ENCODE measurements at places on chromosomes 2 and 18.

- peaks cover 28% of the 10 kb centered on the region for H3K4me1 ChIP-seq
- H3K36me3 ChIP-seq, result no peaks in the 10 kb centered on the region
- no peak for DNase-seq
- peaks cover 2% of the 10 kb centered on the region for H3K27me3 ChIP-seq
- H3K4me3 ChIP-seq, result no peak overlapping the region
- no peak overlapping the region for H3K27ac ChIP-seq
These were observed 2.5 kb downstream of the SP100 start for GRCh38 chr2:230418341-230419016.

DNA sequence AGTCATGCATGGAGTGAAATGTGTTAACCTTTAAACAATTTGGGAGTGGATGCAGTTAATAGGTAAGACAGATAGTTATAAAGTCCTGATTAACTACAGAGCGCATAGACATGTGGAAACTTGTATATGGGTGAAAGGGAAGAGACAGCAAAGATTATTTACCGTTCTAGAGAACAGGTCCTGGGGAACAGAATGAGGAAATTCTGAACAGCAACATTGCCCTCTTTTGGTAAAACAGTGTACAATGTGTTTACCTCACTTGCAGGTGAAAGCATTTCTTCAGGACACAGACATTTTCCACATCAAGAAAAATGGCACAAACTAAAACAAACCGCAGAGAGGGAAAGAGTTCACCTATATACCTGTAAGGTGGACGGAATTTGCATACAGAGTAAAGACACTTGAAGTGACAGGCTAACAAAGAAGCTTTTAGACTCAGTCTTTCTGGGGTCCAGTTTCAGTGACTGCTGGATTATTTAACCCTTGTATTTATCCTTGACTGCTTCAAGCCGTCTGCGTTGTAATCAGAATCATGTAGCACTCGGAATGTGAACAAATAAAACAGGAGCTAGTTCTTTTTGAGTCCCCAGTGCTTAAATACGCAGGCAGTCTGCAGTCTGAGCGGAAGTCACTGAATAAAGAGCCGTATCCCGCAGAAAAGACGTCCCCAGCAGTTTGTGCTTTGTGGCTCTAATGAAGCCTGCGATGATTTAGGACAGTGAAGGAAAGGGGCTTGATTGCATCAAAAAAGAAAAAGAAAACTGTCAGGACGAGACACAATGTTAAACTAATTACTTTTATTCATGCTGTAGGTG is 364.8 kb upstream of the GALNT5 start:
- peaks cover 26% of the 10 kb centered on the region for H3K4me1 ChIP-seq
- H3K27me3 ChIP-seq, result no peaks in the 10 kb centered on the region
- H3K36me3 ChIP-seq, result no peaks in the 10 kb centered on the region
- H3K4me3 ChIP-seq, result peak overlapping the region; percentile 67

- H3K4me1 ChIP-seq, result peaks cover 16% of the 10 kb centered on the region
- H3K27me3 ChIP-seq, result peaks cover 24% of the 10 kb centered on the region
- DNase-seq, result no peak
- H3K36me3 ChIP-seq, result no peaks in the 10 kb centered on the region
These were observed 187.7 kb downstream of the LOXHD1 start for GRCh38 chr18:46469186-46469915.

- H3K27ac ChIP-seq, result no peak overlapping the region
- no peak overlapping the region for H3K4me3 ChIP-seq
- DNase-seq, result no peak
- H3K36me3 ChIP-seq, result peaks cover 3% of the 10 kb centered on the region
- peaks cover 30% of the 10 kb centered on the region for H3K4me1 ChIP-seq
- no peaks in the 10 kb centered on the region for H3K27me3 ChIP-seq
These were observed 140.9 kb upstream of the RNF152 start for GRCh38 chr18:62033756-62034155.

DNA sequence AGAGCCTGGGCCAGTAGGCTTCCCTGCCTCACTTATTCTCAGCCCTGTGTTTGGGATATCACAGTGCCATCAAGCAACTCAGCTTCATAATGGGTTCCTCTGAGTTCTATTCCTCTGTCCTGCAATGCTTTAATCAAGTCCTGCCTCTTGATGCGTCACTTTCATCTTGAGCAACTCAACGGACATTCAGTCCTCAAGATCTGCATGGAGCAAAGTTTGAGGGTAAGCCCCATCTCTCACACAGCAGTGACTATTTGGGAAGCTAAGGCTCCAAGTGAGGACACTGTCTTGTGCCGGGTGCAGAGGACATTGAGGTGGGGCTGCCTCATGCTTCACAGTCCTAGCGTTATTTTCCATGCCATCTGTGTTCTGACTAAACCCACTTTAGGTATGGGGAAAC is 50.9 kb upstream of the PLB1 start:
- H3K36me3 ChIP-seq, result no peaks in the 10 kb centered on the region
- peaks cover 7% of the 10 kb centered on the region for H3K4me1 ChIP-seq
- H3K4me3 ChIP-seq, result no peak overlapping the region
- no peak overlapping the region for H3K27ac ChIP-seq
- H3K27me3 ChIP-seq, result no peaks in the 10 kb centered on the region

DNA sequence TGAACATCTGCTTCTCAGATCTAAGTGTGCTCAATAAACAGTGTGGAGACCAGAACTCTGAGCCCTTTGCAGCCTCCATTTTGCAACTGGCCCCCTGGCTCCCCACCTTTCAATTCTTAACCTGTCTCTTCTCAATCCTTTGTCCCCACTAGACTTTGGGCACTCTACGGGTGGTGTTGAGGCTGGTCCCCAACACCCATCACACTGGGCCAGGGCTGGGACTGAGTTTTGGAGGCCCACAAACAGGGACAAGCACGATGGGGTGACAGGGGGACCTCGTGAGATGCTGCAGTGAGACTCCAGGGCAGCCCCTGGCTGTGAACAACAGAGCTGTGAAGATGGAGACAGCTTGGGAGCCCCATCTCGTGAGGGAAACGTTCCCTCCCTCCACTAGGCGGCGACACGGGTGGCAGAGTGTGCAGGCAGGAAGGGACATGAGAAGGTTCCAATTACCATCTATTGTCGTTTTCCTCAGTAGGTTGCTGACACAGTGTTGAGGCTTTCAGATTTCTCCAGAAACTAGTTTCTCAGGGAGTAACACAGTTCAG is 1.2 kb downstream of the ANKMY1 start:
- H3K27ac ChIP-seq, result peak overlapping the region; percentile 21
- H3K4me3 ChIP-seq, result peak overlapping the region; percentile 46
- peaks cover 31% of the 10 kb centered on the region for H3K4me1 ChIP-seq
- H3K27me3 ChIP-seq, result no peaks in the 10 kb centered on the region

DNA sequence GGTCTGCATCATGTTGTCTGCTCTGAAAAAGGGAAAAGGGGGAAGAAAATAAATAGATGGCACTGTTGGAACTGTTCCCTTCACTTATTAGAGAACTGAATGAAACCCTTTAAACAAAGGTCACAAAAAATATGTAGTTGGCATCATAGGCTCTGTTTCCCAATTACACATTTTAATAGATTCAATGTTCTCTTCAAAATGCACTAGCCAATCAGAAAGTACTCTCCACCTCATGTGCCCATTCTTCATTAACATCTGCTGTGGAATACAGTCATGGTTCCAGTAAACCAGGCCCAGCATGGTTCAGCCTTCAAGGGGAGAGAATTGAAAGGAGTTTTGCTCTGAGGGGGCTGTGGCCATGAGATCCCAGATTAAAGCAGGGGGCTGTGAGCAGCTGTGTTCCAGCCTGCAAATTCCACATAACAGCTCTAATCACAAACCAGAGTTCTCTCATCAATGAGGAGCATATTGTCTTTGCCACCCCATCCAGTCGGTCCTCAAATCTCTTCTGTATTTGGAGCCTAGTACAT is 165.9 kb upstream of the CREB1 start:
- DNase-seq, result no peak
- no peaks in the 10 kb centered on the region for H3K36me3 ChIP-seq
- H3K4me1 ChIP-seq, result no peaks in the 10 kb centered on the region
- no peak overlapping the region for H3K27ac ChIP-seq

DNA sequence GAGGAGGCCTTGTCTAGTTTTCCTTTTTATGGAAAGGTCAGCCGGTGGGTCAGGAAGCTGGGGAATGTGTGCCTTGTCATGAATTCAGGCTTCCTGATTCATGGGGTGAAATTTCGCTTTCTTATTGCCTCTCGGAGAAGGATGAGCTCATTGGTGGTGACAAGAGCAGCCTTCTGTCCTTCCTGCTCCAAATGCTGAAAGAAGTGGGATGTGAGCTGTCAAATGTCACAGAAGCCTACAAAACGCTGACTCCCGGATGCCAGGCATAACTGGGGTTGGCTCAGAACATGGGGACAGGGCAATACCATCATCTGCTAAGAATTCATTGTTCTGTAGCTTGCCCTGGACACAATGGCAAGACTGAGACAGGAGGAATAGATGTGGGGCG is 55.8 kb upstream of the FAM136A start:
- no peak overlapping the region for H3K4me3 ChIP-seq
- DNase-seq, result no peak
- H3K36me3 ChIP-seq, result no peaks in the 10 kb centered on the region
- H3K27me3 ChIP-seq, result peaks cover 4% of the 10 kb centered on the region

DNA sequence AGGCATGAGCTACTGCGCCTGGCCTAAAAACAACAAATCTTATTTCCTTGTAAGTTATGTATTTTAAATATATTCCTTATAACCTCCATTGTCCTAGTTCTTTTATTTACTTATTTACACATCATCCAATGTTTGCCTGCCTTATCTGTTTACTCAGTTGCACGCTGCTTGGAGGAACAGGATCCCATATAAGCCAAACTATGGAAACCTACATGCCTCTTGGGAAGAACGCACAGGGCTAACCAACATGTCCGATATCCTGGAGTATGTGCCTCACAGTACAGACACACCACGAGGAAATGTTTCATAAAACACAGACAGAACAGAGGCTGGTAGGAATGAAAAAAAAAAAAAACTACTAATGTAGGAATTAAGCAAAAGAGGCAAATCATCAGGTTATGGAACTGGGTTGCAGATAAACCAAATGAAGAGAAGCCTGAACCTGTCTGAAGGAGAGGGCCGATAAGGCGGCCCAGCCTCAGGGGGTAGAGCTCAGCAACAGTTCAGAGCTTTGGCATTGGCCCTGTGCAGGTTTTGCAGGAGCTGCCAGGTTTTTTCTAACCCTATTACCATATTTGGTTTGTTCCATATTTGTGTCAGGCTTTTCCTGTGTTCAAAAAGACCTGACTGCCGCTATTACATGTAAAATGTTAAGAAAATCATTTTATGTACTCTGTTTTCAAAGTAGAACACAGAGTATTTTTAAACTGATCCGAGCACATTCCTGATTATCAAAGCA is 19.9 kb upstream of the SP3 start:
- no peak for DNase-seq
- H3K4me3 ChIP-seq, result no peak overlapping the region
- H3K27ac ChIP-seq, result peak overlapping the region; percentile 85
- no peaks in the 10 kb centered on the region for H3K36me3 ChIP-seq

DNA sequence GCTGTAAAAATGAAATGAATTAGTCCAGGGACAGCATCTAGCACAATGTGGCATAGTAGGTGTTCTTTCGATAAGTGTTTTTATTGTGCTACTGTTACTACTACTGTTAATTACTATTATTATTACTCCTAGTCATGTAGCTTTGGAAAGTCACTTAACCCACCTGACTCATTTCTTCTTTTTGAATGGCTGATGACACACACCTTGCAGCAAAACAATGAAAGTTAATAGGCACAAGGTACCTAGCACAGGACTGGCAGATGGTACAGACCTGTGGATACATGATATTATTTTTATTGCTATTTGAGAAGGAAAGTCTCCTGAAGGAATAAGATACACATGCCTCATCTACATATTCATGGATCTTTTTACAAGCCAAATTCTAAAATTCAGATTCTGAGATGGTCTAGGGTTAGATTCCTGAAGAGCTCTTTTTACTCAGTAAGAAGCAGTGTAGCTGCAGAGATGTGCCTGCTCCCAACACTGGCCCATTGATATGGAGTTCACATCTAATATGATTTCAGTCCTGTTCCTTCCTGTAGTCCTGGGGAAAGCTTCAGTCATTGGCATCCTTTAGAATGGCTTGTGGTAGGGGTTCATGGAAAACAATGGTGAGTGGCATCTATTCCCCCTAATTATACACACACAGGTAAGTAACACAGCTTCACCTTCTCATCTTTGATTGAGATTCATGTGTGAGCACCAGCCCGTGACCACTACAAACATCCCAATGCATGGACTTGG is 7.9 kb upstream of the ERMN start:
- H3K27me3 ChIP-seq, result peaks cover 23% of the 10 kb centered on the region
- H3K4me3 ChIP-seq, result no peak overlapping the region
- no peak for DNase-seq

DNA sequence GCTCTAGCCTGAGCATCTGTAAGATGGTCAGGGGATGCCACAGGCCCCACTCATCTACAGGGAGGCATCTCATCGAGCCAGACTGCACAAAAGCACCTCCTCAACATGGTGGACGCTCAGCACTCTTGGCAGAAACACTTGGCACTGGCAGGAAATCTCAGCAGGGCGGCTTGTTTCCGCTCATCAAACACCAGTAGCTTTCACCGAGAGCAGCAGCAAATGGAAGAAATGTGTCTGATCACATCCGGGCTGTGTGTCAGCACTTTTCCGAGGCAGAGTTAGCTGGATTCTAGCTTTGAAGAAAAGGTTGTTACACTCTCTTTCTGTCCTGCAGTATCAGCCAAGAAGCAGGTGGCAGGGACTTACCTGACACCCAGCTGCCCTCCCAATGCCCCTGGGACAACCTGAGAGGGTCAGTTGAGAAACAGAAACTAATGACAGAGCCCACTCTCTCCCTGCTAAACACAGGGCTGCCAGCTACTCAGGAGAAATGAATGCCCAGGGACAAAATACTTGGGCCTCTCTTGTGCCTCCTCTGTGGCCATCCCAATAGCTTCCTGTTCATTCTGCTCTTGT is 68.9 kb upstream of the FZD7 start:
- no peak for DNase-seq
- no peaks in the 10 kb centered on the region for H3K36me3 ChIP-seq
- H3K27ac ChIP-seq, result no peak overlapping the region
- H3K4me1 ChIP-seq, result peaks cover 14% of the 10 kb centered on the region
- no peaks in the 10 kb centered on the region for H3K27me3 ChIP-seq

DNA sequence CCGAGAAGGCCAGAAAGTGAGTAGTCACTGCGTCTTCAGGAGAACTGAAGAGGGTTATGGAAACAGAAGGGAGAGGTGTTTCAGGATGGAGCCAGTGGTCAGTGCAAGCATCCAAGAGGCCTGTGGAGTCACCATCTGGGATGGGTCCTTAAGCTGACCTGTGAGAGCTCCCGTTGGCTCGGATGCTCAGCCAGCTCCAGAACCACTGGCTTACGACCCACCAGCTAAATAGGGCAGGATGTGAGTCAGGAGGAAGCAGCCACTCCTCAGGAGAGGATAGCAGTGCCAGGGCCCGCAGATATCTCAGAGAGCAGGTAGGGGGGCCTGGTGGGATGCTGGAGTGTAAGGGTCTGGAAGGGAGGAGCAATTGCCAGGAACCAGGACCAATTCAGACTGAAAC is 63.1 kb upstream of the B3GNT7 start:
- no peak overlapping the region for H3K27ac ChIP-seq
- H3K4me1 ChIP-seq, result no peaks in the 10 kb centered on the region
- no peak for DNase-seq
- H3K36me3 ChIP-seq, result peaks cover 37% of the 10 kb centered on the region

DNA sequence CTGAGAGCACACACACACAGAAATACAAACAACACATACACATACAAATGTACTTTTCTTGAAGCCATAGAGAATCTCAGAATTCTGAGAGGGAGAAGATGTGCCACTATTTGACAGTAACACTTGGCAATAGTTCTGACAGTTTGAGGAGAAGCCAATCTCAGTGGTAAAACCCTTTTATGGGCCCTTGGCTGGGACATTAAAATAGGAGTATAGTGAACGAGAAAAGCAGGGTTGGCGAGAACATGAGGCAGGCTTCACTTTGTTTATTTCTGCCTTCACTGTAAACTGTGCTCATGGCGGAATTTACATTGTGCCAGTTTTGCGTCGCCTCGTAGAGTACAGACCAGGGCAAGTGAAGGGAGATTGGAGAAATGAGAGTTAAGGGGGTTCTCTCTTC is 449.4 kb upstream of the POU3F3 start:
- DNase-seq, result no peak
- peaks cover 12% of the 10 kb centered on the region for H3K27me3 ChIP-seq
- H3K4me1 ChIP-seq, result peaks cover 8% of the 10 kb centered on the region
- H3K27ac ChIP-seq, result no peak overlapping the region
